ENCODE measurements at places on chromosomes 12 and 14.
A peak's percentile ranks its signal among the peaks of the same experiment; 100 is the strongest.

DNA sequence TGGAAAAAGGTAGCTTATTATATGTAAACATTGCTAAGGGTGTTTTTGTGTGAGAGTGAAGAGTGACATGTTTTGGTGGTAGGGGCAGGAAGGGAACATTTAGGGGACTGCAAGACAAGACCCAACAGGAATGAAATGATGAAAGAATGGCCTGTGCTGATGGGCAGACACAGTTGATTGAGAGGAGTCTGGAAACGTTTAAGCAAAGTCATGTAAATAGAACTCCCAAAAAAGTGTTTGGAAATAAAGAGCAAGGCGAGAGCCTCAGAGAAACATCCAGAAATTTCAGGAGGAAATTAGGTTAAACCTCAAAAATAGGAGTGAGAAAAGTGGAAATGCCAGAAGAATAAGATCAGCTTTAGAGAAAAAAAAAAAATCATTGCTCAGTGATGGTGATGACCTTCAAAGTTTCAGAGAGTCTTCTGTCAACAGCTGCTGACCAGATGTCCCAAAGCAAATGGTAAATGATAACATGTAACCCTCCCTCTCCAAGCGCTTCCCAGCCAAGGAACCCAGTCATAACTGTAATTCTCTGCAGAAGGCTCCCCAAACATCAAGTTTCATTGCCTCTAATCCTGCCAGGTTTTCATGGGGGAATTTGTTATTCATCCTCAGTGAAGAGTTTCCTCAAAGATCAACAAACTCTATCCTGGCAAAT is 223.2 kb upstream of the FAR2 start:
- peak; percentile 97 for DNase-seq

GRCh38 chr12:118055144-118055557 is 5.8 kb downstream of the WSB2 start:
- peak; percentile 21 for DNase-seq

GRCh38 chr12:63155375-63155774 is 4.4 kb upstream of the AVPR1A start:
- DNase-seq = no peak

DNA sequence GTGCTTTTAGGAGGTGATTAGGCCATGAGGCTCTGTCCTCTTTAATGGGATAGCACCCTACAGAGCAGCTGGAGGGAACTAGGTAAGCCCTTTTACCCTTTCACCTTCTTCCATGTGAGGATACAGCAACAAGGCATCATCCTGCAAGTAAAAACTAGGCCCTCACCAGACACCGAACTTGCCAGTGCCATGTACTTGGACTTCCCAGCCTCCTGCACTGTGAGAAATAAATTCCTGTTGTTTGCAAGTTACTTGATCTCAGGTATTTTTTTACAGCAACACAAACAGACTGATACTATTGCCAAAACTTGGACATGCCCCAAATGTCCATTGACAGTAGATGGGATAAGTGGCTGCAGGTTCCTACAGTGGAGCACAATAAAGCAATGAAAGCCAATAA is 85.8 kb upstream of the MAP1LC3B2 start:
- DNase-seq = no peak

DNA sequence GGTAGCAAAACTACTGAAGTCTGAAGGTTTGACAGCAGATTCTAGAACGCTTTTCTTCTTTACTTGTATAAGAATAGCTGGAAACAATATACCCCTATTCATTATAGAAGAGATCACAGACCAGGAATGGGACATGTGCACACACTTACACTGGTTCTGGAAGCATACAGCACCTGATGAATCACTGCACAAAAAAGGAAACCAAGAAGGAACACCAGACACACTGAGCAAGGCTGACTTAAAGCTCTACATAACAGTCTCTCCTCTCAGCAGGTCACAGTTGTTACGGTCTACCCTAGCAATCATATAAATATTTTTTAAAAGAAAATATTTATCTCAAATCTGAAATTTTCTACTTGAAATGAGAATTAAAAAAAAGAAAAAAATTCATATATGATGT is 13.5 kb downstream of the ATP2B1 start:
- peak; percentile 31 for DNase-seq

- no peak for DNase-seq
Observed at GRCh38 chr12:67837876-67838275, 151.4 kb upstream of the IFNG-AS1 start.

- DNase-seq = no peak
Observed at GRCh38 chr12:108328420-108328819, 10.7 kb downstream of the CMKLR1 start.

DNA sequence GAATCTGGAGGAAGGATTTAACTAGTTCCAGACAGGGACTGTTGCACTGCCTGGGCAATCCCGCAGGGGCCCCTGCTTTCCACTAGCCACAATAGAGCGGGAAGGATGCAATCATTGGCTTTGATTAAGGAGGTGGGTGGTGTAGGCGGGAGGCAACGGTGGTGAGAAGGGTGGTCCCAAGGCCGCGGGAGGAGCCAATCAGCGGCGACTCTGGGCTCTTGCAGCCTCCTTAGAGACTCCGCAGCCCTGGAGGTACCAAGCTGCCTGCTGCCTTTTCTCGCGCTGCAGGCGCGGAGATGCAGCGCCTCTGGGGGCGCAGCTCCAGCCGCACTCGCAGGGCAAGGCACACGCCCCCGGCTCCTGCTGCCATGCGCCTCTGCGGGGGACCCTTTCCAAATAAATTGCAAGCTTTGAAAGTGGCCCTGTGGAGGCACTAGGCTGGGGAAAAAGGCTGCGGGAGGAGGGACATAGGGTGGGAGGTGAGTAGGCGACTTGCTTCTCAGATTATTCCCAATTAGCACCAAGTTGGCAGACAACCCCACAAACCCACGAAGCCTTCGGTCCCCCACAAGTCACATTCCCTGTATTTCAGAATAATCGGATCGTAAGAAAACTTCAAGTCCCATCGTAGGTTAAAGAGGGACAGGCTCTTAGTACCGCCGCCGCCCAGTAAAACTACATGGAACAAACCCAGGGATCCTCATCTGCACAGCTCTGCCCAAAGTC is 858 bp upstream of the KCNA1 start:
- no peak for DNase-seq

DNA sequence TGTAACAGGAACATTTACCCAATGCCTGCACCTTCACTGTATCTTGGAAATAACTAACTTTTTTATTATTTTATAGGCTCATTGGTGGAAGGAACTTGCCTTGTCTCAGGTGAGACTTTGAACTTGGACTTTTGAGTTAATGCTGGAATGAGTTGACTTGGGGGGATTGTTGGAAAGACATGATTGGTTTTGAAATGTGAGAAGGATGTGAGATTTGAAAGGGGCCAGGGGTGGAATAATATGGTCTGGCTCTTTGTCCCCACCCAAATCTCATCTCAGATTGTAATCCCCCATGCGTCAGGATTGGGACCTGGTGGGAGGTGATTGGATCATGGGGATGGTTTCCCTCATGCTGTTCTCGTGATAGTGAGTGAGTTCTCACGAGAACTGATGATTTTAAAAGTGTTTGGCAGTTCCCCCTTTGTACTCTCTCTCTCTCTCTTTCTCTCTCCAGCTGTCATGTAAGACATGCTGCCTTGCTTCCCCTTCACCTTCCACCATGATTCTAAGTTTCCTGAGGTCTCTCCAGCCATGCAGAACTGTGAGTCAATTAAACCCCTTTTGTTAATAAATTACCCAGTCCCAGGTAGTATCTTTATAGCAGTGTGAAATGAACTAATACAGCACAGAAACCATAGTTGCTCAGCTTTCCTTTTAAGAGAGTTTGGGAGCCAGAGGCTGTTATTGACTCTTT is 244.1 kb downstream of the BTG1 start:
- DNase-seq = no peak

GRCh38 chr12:28507033-28507432 is 316.8 kb downstream of the CCDC91 start:
- DNase-seq = peak; percentile 82

GRCh38 chr12:21613931-21614330 is 9.3 kb upstream of the GYS2 start:
- peak; percentile 43 for DNase-seq

DNA sequence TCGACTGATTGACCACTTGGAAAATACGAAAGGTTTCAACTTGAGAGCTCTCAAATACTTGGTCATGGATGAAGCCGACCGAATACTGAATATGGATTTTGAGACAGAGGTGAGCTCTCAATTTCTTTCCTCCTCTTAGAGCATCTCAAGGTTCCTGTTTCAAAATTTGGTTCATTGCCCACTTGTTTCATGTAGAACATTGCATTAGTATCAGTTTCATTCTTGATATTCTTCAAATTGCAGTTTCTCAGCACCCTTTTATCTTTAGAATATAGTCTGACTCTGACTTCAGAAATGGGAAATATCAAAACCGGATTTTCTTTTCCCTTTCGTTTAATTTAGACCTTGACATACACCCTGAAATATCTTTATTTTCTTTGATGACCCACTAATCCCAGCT is 8.8 kb downstream of the DDX47 start:
- no peak for DNase-seq

GRCh38 chr12:47741340-47741703 is 16.0 kb upstream of the ENDOU start:
- DNase-seq = no peak

- DNase-seq = no peak
Observed at GRCh38 chr14:65366802-65367565, 45.5 kb upstream of the FUT8 start.

- no peak for DNase-seq
Observed at GRCh38 chr14:31543969-31544799, 17.0 kb upstream of the NUBPL start.

DNA sequence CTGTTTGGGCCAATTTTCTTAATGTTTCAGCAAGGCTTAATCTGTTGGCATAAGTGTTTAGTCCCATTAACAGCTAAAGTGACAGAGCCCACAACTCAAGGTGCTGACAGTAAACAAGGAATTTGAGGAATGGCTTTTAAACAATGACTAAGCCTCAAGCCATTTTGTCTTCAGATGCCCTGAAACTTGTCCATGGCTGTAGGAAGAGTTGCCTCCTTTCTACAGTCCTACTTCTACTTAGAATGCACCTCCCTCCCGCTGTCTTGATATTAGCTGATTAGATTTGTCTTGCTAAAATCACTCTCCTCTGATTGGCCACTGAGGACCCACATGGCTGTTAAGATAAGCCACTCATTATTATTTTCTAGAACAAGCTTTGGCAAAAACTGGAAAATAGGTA is 188.4 kb upstream of the OTX2 start:
- no peak for DNase-seq

GRCh38 chr14:68888025-68888850 is 90.9 kb downstream of the ACTN1 start:
- DNase-seq = no peak

GRCh38 chr12:33248364-33248763 is 191.3 kb downstream of the SYT10 start:
- no peak for DNase-seq

GRCh38 chr12:51864833-51865670 is 16.5 kb upstream of the FIGNL2 start:
- no peak for DNase-seq

DNA sequence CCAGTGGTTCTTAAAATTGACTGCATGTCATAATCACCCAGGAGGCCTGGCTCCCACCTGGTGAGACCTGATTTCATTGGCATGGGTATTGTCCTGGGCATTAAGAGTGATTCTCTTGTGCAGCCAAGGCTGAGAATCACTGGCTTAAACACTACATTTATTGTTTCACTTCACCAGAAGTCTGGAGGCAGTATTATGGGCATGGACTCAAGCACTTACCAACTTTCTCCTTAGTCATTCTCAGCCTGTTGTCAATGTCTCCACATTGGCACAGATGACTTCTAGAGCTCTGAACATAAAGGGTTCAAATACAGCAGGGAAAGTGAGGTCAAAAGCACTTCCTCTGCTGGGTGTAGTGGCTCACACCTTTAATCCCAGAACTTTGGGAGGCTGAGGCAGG is 25.6 kb upstream of the GCH1 start:
- DNase-seq = no peak

- DNase-seq = no peak
Observed at GRCh38 chr12:19130224-19131024, 891 bp downstream of the PLEKHA5 start.

DNA sequence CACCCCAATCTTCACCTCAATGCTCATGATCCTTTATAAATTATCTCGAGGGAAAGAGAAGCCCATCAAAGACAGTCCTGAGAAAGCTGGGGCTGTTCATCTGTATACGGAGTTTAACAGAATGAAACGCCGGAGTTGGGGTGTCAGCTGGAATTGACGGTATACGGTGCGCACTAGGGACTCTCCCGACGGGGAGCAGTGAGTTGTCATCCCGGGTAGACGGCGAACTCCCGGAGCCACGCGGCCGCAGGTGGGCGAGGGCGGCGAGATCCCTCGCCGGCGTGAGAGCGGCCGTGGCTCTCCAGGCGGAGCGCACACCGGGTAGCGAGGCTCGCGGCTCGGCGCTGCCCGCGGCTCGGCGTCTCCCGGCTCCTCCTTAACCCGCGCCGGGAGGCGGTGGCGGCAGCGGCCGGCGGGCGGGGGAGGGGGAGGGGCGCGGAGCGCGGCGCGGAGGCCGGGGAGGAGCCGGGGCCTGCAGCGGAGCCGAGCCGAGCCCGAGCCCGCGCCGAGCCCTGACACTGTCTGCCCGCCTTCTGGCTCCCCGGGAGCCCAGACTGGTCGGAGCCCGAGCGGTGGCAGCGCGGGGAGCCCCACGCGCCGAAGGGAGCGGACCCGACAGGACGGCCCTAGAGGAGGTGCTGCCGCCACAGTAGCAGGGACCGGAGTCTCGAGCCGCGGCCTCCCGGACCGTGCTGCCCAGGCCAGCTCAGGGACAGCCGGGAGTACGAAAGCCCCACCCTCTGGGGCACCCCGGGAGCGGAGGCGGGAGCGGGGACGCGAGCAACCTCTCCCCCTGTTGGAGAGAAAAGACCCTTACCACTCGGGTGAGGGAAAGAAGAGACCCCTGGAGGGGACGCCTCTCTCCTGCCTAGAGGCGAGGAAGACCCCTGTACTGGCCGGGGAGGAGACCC is at the start of gene FOXJ2:
Gene FOXJ2, plus strand, starts transcription at position 475 of the 911 bp plus-strand sequence. CDS start 7,117 bp downstream, outside the sequence.
- peak; percentile 71 for DNase-seq

DNA sequence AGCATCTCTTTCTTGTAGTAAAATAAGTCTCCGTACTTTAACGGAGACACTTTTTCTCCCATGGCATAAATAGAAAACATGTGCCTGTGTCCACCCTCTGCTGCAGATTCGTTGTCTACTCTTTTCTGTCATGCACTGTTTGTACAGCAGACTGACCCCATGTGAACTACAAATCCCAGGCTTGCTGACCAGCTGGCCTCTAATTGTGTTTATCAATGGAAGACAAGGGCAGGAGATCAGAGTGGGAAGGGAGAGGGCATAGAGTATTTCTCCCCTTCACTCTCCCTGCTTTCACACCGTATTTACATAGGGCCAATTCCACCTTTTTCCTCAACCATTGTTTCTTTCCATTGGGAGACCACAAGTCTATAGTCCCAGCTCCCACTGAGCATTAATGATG is 31.0 kb upstream of the TMTC2 start:
- no peak for DNase-seq

GRCh38 chr12:132807295-132808092 is 21.2 kb downstream of the GOLGA3 start:
- DNase-seq = no peak

- DNase-seq = no peak
Observed at GRCh38 chr14:24364841-24365240, 3.1 kb upstream of the NFATC4 start.

DNA sequence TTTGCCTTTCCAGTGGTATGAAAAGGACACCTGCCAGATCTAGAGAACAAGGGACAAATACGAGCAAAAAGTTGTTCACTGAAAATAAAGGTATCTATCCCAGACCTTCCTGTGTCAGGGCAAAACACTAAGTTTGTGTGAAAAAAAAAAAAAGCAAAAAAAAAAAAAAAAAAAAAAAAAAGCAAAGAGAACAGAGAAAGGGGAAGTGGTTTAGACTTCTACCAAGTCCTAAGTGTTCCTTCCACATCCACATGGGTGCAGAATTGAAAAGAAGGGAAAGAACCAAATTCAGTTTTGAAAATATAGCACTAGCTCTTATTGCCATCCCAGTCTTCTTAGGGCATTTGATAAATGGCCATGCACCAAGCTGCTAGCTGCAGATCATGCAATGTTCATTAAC is 41.7 kb downstream of the ZCRB1 start:
- DNase-seq = no peak

Data from fibroblast of gingiva (primary cell).